ENCODE measurements at places on chromosomes 1 and 21.

GRCh38 chr21:45076245-45076711, 1.9 kb downstream of the ADARB1 start:
- no peak for DNase-seq

DNA sequence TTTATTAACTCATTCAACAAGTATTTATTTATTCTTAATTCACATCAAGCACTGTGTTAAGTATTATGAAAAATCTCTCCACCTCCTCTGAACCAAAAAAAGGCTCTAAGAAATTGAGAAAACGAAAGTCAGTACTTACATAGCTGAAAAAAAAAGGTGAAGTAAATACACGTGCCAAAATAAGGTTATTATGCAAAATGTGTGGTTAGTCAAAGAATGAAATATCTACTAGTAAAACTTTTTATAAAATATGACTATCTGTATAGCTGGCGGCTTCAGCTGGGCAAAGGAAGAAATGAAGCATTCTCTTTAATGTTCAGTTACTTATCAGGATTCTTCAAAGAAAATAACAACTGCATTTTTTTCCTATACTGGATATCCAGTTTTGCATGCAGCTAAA, 35.5 kb upstream of the ASPM start:
- no peak for DNase-seq

DNA sequence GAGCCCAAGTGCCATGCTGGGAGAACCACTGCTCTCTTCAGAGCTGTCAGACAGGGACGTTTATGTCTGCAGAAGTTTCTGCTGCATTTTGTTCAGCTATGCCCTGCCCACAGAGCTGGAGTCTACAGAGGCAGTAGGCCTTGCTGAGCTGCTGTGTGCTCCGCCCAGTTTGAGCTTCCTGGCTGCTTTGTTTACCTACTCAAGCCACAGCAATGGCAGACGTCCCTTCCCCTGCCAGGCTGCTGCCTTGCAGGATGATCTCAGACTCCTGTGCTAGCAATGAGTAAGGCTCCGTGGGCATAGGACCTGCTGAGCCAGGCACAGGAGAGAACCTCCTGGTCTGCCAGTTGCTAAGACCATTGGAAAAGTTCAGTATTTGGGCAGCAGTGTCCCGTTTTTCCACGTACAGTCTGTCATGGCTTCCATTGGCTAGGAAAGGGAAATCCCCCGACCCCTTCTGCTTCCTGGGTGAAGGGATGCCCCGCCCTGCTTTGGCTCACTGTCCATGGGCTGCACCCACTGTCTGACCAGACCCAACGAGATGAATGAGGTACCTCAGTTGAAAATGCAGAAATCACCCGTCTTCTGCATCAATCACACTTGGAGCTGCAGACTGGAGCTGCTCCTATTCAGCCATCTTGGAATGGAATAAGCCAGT, 31.9 kb downstream of the CYP4B1 start:
- DNase-seq: no peak

DNA sequence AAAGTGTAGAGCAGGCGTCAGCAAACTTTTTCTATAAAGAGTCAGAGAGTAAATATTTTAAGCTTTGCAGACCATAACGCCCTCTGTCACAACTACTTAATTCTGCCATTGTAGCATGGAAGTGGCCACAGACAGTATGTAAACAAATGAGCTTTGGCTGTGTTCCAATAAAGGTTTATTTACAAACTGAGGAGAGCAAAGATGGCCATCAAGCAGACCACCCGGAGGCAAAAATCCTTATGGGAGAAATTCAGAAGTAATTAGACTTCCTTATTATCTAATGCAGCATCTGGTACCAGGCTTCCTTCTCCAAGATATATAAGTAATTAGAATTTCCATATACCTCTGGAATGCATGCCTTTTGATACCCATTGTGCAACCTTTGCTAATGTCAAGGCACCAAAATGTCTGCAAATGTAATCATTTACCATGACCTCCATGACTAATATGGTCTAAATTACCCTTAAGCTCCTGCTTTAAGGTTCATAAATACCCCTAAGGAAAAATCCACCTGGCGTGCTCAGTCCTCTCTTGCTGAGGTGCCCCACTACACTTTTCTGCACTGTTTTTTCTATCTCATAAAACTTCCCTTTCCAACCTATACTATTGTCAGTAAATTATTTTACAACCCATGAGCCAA, 377.8 kb downstream of the MATN1 start:
- no peak for DNase-seq

DNA sequence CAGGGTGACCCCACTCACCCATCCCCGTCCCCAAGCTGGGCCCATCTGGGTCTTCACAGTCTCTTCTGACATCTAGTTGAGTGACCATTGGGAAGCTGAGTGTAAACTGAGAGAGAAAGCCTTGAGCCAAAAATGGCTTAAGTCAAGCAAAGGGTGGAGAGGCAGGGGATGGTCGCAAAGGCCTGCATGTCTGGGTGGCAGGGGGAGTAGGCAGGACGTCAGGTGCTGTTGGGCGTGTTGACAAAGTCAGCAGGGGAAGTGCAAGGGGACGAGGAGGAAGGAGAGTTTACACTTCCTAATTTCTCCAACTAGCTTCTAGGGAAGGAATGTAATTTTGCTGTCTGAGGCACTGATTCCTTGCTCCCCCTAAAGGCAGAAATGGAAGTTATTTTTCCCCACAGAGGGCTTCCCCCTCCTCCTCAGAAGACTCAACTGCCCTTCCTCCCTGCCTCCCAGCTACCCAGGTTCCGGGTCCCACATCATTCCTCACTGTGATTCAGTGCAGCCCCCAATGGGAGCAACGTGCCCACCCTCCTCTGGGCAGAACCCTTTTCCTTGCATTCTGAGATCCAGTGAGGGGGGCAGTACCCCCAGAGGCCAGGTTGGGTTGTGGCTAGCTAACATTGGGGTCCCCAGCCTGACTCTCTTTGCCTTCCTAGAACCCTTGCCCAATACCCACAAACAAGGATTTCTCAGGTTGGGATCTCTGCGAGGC, 1.2 kb upstream of the ADORA1 start:
- no peak for DNase-seq

GRCh38 chr1:9196129-9197040, 38.2 kb upstream of the H6PD start:
- DNase-seq: peak; percentile 58

GRCh38 chr1:185512442-185512841, 195.4 kb upstream of the IVNS1ABP start:
- no peak for DNase-seq

GRCh38 chr1:43584204-43584603, 53.5 kb downstream of the PTPRF start:
- DNase-seq: no peak

DNA sequence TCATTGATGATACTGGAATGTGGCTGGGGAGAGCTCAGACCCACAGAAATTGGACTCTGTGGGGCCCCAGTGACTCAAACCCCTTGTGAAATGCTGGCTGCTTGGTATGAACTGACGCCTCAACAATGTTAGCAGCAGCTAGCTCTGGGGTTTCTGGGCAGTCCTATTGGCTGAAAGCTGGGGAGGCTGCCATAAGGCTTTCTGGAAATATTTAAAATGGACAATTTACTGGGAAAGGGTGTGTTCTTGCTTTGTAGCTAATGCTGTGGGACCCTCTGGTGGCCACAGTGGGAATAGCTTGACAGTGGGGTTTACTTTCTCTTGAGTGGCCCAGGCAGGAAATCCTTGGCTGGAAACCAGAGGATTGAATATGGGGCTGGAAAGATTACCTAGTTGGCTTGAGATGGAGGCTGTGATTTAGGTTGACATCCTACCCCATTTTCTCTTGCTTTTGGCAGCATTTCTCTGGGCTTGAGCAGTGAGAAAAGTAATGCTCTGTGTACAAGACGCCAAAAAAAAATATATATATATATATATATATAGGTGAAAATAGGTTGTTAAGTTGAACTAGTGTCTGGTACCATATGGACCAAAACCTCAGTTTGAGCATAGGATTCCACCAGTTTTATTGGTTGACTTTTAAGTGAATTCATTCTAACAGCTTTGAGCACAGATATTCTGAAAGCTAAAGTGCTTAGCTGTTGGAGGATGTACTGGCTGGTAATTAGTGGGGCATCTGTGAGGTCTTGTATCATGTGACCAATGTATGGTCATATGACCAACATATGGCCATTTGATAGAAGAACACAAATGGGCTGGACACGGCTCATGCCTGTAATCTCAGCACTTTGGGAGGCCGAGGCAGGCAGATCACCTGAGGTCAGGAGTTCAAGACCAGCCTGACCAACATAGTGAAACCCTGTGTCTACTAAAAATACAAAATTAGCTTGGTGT, 8.2 kb upstream of the S100A10 start:
- peak; percentile 82 for DNase-seq

- no peak for DNase-seq
These were observed 363.0 kb downstream of the SETD4 start for GRCh38 chr21:35697321-35697808.

DNA sequence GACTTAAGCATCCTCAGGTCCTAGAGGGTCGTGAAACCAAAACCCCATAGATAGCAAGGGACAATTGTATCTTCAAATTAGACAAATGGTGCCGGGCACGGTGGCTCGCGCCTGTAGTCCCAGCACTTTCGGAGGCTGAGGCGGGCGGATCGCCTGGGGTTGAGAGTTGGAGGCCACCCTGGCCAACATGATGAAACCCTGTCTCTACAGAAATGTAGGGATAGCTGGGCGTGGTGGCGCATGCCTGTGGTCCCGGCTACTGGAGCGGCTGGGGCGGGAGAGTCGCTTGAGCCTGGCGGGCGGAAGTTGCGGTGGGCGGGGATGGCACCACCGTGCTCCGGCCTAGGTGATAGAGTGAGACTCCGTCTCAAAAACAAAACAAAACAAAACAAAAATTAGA, 780.6 kb downstream of the BRINP3 start:
- no peak for DNase-seq

DNA sequence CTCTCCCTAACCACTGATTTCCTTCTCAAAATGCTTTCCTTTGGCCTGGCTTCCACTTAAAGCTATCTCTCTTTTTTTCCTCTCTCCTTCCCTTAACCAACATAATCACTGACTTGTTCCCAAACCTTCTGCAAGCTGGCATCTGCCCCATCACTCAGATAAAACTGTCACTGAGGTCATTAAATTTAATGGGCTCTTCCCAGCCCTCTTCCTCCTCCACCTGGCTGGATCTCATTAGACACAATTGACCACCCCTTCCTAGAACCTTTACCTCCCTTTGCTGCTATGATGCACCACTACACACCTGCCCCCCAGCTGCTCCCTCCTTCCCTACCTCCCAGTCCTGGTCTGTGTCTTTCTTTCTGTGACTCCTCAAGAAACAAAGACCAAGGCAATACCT, 44.0 kb upstream of the GJB5 start:
- no peak for DNase-seq

- no peak for DNase-seq
These were observed 1.1 kb upstream of the RHOC start for GRCh38 chr1:112708002-112708448.

DNA sequence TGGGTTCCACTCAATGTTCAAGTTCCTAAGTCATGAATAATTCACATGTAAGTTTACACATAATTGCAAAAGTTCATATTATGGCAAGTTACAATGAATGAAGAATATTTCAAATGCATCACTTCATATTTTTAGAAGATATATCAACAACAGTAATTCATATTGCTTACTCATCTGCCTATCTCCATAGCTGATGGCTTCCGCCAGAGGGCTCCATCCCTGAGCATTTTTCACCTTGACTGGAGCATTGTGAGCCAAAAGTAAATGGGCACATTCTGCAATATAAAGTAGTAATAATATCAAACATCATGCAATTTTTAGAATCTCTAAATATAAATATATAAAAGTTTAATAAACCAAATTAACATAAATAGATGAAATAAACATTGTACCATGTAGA, 29.8 kb downstream of the ANKRD13C start:
- no peak for DNase-seq

DNA sequence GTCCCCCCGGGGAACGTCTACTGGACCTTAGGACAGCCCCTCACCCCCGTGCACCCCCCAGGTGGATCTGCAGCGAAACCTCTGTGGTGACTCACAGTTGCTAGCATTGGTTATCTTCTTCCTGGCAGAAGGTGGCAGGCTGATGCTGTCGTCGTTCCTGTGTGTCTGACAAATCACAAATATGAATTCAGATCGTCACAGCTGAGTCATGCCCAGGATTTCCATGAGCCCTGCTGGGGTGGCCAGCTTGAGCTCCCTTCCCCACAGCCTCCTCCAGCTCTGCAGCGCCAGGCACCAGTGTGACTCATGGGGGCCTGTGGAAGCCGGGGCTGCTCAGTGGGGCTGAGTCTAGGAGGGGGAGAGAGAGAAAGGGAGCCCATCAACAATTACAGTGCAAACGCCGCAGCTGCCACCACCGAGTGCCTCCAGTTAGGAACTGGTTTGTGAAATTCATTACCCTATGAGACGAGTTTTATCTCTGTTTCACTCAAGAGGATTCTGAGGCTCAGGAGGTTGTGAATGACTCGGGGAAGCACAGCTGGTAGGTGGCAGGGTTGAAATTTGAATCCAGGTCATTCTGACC, 197.9 kb downstream of the DYRK1A start:
- DNase-seq: peak; percentile 89

DNA sequence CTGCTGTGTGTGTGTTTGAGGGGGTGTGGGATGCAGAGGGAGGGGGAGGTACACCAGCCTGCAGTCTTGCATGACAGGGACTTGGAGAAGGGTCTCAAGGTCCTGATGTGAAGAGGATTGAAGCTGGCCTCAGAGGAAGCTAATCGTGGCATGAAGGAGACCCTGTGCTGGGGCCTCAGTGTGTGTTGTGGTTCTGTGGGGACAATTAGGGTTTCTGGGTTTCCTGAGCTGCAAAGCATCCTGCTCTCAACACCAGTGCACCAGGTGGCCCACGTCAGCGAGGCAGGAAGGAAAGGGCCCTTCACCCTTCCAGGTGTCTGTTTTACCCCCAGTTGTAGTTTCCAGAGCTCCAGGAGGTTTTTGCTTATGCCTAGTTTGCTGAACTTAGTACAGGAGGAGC, 52.8 kb downstream of the TENT5C start:
- DNase-seq: peak; percentile 80

GRCh38 chr1:209403921-209404320, 179.6 kb upstream of the CAMK1G start:
- no peak for DNase-seq

- DNase-seq: no peak
These were observed 110.4 kb downstream of the RERE start for GRCh38 chr1:8706995-8707396.

DNA sequence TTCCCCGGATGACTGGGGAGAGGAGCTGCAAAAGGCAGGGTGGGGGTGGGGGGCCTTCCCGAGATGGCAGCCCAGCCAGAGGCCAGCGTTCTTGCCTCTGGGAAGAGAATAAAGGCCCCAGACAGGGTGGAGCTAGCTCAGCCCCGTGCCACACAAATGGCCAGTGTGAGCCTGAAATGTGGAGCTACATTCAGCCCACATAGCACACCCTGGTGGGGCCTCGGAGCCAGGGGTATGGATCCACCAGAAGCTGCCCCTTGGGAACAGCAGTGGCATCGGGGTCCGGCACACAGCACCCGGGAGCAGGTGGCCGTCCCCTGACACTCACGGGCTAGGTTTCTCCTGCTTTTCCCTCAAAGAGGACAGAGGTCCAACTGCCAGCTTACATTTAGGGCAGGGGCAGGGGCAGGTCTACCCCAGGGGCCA, 93.9 kb downstream of the PDE9A start:
- no peak for DNase-seq

- DNase-seq: no peak
These were observed 1.4 kb upstream of the NUP133 start for GRCh38 chr1:229509576-229509975.

- DNase-seq: no peak
These were observed 14.8 kb upstream of the FAM163A start for GRCh38 chr1:179728271-179728670.

- no peak for DNase-seq
These were observed 3.6 kb downstream of the OTUD7B start for GRCh38 chr1:150006881-150007421.

- no peak for DNase-seq
These were observed 76.4 kb upstream of the LYST start for GRCh38 chr1:235942979-235943575.
